NCI-H1105 (cell line): ENCODE measurements at places on chromosomes 11 and 22.

DNA sequence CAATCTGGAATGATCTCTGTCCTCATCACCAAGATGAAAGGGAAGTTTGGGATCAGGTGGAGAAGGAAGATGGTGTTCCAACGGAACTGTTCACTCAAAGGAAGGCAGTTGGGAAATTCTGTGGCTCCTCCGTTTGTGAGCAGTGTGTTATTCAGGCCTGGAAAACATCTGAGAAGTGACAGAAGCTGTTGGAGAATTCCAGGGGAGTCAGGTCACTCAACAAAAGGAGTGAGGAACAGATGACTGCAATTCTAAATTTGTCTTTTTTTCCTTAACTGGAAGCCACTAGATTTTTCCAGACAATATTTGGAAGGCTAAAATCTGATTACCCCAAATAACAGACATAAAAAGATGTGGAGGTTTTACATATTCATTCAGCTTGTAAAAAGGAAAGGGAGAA lies 107.8 kb downstream of the CD44 start:
- no peak for DNase-seq

DNA sequence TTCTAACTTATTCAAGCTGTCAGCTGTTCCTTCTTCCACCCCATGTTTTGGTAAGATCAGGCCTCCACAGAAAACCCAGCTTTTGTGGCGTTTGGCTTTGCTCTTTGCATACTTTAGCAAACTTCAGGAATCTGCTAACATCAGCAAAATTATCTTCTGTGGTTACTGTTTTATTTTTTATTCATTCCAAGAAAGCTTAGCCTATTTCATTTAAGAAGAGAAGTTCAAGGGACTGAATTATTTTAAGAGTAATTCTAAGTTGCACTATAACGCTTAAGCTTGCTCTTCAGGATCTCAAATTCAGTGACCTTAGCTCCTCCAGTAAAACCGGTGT lies 1.1 kb downstream of the JHY start:
- DNase-seq, result no peak

GRCh38 chr11:110859998-110860397 lies 147.8 kb upstream of the ARHGAP20 start:
- no peak for DNase-seq

GRCh38 chr22:31550871-31551370 lies 54.6 kb downstream of the SFI1 start:
- DNase-seq, result no peak
